ENCODE measurements at places on chromosomes 7 and 10.
A peak's percentile ranks its signal among the peaks of the same experiment; 100 is the strongest.

DNA sequence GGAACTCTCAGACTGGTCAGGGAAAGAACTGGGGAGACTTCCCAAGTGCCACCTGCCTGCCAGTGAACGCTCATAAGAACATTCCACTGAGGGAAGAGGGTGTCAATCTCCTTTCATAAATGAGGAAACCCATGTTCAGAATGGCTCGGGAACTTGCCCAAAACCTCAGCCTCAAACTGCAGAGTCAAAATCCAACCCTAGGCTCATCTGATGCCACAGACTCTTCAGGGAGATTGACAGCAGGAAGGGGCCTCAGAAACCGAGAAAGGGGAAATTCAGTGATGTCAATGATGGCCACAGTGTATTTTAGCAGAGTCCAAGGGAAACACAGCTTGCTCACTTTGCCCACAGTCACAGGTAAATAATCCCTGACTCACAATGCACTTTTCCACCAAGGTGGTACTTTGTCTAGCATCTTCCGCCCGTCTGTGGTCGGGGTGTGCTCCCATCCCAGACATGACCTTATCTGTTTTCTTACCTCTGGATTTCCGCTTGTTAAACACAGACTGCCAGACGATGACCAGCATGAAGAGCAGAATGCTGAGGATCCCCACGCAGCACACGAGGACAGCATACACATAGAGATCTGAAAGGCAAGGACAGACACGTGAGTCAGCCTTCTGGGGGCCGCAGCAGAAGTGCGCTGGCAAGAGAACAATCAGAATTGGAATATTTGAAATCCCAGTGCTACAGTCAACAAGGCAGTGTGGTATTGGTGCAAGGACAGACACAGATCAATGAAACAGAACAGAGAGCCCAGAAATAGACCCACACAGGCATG is 38.4 kb downstream of the VSTM4 start:
- DNase-seq, result no peak

DNA sequence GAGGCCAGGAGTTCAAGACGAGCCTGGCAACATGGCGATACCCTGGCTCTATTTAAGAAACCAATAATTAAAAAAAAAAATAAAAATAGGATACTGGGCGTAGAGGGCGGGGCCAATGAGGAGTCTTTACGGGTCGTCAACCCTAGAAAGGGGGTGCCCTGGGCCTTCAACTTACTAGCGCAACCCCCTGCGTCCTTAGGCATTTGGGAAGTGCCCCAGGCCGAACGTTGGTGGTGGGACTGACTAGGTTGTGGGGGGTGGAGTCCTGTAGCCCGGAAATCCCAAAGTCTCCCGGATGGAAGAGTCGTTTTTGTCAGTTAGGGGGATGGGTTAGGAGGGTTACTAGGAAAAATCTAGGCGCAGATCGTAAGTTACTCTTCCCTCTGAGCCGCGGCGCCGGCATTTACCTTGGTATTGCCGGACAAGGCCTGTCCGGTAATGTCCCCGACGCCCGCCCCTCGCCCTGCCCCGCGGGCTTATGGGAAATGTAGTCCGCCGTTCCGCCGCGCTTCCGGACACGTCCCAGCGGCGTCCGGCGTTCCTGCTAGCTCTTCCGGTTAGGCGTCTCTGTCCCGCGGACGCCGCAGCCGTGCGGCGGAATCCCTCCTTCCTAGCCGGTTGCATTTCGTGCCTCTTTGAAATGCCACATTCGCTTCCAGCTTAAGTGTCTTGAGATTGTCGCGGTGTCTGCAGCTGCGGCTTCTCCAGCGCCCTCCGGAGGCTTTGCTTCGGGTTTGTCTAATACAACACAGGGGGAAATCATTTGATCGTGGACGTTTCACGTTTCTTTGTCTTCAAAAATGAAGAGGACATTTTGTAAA is 1.3 kb upstream of the ACBD5 start:
- DNase-seq, result peak; percentile 80

DNA sequence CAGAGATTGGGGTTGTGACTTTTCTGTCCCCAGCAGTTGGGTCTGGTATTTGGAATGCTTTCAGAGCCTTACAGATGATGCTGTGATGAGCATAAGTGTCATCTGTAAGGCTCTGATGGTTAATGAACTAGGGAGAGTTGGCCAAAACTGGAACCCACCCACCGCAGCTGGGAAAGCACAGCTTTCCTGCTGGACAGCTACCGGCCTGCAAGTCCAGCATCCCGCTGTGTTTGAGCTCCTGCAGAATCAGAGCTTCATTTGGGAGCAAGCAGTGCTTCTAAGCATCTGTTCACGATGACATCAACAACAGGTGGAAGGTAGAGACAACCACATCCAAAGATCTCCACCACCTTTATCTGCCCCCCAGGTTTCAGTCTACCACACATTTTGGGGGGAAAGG is 11.7 kb downstream of the UCN3 start:
- no peak for DNase-seq

DNA sequence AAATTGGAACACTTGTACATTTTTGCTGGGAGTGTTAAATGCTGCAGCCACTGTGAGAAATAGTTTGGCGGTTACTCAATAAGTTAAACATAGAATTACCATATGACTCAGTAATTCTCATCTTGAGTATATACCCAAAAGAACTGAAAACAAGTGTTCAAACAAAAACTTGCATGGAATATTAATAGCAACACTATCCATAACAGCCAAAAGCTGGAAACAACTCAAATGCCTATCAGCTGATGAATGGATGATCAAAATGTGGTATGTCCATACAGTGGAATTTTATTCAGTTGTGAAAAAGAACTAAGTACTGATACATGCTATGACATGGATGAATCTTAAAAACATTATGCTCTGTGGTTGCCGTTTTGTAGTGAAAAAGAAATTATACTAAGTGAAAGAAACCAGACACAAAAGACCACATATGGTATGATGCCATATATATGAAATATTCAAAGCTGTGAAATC is 63.0 kb upstream of the SP4 start:
- DNase-seq, result no peak

DNA sequence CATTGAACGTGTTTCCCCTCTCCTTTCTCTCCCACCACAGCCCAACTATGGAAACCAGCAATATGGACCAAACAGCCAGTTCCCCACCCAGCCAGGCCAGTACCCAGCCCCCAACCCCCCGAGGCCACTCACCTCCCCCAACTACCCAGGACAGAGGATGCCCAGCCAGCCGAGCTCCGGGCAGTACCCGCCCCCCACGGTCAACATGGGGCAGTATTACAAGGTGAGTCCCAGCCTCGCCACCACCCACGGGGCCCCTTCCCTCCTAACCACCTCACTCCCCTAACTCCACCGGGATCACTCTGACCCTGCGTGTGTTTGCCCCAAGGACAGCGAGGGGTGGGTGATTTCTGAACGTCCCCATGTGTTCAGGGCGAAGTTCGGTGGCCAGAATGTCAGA is 50.8 kb upstream of the PPIF start:
- no peak for DNase-seq

GRCh38 chr7:98990356-98990755 is 112.0 kb downstream of the TRRAP start:
- DNase-seq, result no peak

- no peak for DNase-seq
Measured at GRCh38 chr7:158407581-158408317, 179.9 kb downstream of the PTPRN2 start.

GRCh38 chr10:48939790-48940325 is at the start of gene LRRC18:
Gene LRRC18 (minus strand): TSS chr10:48939840. CDS start chr10:48914155, 25,685 bp downstream.
- DNase-seq, result no peak

DNA sequence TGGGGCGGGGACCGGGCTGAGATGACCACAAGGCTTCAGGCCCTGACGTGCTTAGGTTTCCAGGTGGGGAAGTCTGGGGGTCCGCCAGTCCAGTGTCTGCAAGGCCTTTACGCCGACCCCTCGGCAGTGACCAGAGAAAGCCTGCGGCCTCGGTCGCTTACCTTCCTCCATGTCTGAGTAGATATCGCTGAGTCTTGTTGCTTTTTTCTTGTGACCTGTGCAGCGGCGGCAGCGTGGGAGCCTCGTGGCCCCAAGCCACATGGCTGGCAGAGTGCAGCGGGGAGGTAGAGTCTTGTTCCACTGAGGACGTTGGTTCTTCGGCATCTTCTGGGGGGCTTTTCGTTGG is 329 bp downstream of the NOLC1 start:
- no peak for DNase-seq

GRCh38 chr10:121579656-121580055 is 18.6 kb downstream of the FGFR2 start:
- DNase-seq, result no peak

DNA sequence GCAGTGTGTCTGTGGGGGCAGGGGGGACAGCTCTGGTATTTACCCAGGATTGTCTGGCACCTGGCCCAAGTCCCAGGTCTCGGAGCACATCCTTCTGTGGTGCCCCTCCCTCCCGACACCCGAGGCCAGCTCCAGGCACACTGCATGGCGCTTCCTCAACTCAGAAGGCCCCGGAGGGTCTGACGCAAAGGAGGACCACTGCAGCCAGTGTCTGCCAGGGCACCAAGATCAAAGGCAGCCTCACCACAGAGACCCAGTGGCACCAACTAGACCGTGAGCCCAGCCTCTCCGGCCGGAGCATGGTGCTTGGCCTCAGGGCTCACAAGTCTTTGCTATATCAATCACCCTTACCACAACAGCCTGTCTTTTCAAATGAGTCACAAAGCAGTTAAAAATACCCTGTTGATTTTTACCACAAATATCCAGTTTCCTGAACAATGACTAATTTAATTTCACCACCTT is 99.3 kb upstream of the DDC start:
- no peak for DNase-seq

- DNase-seq, result peak; percentile 22
Measured at GRCh38 chr10:132142396-132143161, 44.2 kb upstream of the DPYSL4 start.

DNA sequence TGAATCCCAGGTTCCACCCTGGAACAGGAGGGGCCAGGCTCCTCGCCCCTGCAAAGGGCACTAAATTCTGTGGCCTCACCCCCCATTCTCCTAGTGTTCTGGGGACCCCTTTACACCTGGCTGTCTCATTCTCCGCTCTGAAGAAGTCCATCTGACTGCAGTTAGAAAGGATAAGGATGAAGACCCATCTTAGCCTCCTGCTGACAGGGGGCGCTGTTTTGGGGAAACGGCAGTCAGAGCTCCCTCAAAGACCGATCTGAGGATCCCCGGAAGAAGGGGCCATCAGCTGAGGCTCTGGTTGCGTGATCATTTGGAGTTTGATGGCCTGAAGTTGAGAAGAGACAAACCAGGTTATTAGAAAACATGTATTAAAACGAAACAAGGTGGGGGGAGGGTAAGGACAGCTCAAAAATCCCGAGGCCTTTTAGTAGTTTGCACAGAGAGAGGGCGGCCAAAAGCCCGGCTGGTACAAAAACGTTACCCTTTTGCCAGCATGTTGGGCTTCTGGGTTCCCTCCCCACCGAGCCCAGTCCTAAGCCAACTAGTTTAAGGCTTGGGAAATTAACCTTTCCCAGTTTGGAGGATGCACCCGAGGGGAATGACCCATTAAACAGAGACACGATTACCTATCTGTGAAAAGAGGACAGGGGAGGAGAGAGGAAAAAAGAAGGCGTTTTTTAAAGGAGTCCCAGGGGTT is 102.8 kb downstream of the CHN2 start:
- no peak for DNase-seq

- no peak for DNase-seq
Measured at GRCh38 chr10:11646450-11646849, 35.0 kb upstream of the USP6NL start.

GRCh38 chr7:132516042-132516840 is 60.0 kb downstream of the PLXNA4 start:
- no peak for DNase-seq

GRCh38 chr10:46545861-46546590 is 10.4 kb downstream of the GPRIN2 start:
- DNase-seq, result peak; percentile 3

GRCh38 chr10:73253225-73253555 is 746 bp upstream of the MRPS16 start:
- no peak for DNase-seq
